ENCODE measurements at places on chromosomes 5 and 9. TPM values are rescaled to one million over a fixed set of nuclear protein-coding genes. Genes with fewer than 3 reads are reported as not detected.

The PSIP1 gene
- 55.6 TPM for total RNA-seq

The PPP2R2B gene
- 0.12 TPM for total RNA-seq

The ETF1 gene
- 135 TPM for total RNA-seq

The AMBP gene
- 7.5 TPM for total RNA-seq

The MCCC2 gene
- 40.6 TPM for total RNA-seq

The TMEM252 gene
- not detected for total RNA-seq

The OTULINL gene
- total RNA-seq: 14.1 TPM

The CCDC107 gene
- total RNA-seq: 29.7 TPM

The ITGA2 gene
- 10.4 TPM for total RNA-seq

The CDKN2B gene
- total RNA-seq: not detected

The F2RL2 gene
- total RNA-seq: 3.3 TPM

The DNAJB5 gene
- 8.6 TPM for total RNA-seq

The PAEP gene
- total RNA-seq: 0.45 TPM

The GNA14 gene
- total RNA-seq: not detected

The FAM120AOS gene
- 48.2 TPM for total RNA-seq

The THBS4 gene
- total RNA-seq: 0.14 TPM

The ZNF483 gene
- total RNA-seq: 0.45 TPM

The PCDHGA1 gene
- total RNA-seq: 0.26 TPM

The HSPB3 gene
- not detected for total RNA-seq

The LCNL1 gene
- total RNA-seq: 0.10 TPM

The DMRT3 gene
- not detected for total RNA-seq

The PCDHA9 gene
- not detected for total RNA-seq

The PCYOX1L gene
- total RNA-seq: 2.4 TPM

The CCDC183 gene
- total RNA-seq: 0.44 TPM

The KCNV2 gene
- total RNA-seq: not detected

The IL5 gene
- total RNA-seq: not detected
